Stimulated activated CD8-positive, alpha-beta memory T cell treated with anti-CD3 and anti-CD28 coated beads, Interleukin-15, amount 100 ng/mL, for 4 hours (primary cell): ENCODE measurements at places on chromosomes 5 and 9.

DNA sequence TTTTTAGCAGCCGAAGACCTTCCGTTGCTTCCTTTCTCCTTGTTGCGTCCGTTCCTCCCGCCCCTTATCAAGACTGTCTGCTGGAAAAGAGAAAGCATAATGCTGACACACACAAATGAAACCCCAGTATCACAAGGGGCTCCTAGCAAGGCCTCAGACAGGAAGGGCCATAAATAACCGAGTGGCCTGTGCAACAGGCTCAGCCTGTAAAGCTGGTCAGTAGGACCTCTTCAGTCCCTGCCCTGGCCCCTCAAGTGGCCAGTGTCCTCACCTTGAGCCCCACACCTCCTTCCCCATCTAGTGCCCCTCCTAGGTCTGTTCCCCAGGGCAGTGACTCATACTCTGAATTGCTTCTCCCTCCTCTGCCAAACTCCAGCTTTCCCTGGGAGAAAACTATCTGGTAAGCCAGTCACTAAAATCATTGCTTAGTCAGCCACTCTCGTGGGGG, 174.6 kb upstream of the IL12B start:
- DNase-seq: no peak

DNA sequence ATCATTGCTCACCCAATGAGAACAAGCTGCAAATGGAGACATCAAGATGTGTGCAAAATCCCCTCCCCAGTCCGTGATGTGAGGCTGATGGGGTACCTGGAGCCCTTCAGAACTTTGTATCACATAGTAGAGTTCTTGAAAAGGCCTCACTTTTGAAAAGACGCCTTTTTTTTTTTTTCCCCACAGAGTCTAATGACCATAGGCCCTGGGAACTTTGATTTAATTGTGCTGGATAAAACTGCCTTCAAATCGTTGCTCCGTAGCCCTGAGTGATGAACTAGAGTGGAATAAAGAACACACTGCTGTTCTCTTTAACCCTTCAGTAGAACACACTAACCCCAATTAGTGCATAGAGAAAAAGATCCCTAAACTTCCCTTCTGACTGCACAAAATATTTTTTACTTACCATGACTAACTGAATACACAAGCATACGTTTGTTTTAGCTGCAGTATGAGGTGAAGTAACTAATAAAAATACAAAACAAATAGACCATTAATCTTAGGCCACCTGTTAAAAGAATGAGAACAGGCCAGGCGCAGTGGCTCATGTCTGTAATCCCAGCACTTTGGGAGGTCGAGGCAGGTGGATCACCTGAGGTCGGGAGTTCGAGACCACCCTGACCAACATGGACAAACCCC, 15.1 kb downstream of the PSAT1 start:
- no peak for DNase-seq

- DNase-seq: no peak
Measured at GRCh38 chr5:149904977-149905376, 39.6 kb downstream of the PDE6A start.

DNA sequence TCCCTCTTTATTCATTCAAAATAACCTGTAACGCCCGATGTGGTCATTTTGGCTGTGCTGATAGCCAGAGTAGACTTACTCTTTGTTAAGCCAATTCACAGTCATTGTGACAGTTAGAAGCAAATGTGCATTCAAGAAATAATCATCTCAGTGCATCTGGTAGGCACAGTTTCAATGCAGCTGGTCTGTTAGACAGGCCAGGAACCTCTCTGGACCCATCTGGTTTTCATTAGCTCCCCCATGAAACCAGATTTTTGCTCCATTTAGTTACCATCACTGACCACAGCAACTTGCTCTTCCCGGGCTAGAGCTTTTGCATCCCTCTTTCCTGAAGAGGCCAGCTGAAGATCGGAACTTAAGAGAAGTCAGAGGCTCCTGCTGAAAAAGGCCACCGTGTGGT, 284.2 kb downstream of the NSG2 start:
- no peak for DNase-seq
